Osteocyte (in vitro differentiated cells): ENCODE measurements at places on chromosomes 11 and 22.

- DNase-seq = no peak
These were observed 98.5 kb upstream of the CSNK2A3 start for GRCh38 chr11:11451501-11452005.

- DNase-seq = no peak
These were observed 24.5 kb downstream of the DLG2 start for GRCh38 chr11:85602526-85603213.

DNA sequence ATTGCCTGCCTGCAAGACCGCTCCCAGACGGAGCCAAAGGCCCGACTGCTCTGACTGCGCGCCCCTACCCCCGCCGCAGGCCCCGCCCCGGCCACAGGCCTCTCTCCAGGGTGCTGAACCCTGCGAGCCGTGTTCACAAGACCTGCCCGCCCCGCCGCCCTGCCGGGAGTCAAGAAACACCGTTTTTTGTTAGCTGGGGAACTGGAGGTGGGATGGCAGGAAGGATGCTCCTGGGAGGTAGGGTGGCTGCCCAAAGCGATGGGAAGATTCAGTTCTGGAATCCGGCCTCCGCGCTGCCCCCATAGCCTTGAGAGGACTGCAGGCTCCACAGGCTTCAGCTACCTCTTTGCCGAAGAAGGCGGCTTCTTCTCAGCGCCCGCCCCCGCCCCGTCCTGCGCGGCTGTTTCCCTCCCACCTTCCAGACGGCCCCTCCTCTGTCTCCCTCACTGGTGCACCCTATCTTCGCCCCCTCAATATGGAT, 2.7 kb upstream of the PDE2A start:
- peak; percentile 87 for DNase-seq

- DNase-seq = no peak
These were observed 72.6 kb downstream of the CD82 start for GRCh38 chr11:44638032-44638431.

DNA sequence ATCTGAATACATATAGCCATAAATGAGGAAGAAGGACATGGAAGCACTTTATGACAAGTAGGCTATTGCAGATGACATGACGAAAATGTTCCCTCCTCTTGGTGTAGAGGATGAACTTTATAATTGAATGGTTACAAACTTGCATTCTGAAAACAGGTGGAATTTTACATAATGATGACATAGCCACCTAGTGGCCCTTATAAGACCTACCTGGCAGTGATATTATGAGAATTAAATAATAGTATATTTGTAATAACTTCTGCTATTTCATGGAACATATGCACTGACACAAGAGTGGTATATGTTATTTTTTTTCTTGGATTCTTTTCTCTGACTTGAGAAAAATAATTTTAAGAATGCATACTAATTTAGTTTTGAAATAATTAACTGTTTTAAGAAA, 22.9 kb downstream of the TRIM22 start:
- no peak for DNase-seq
